Smooth muscle cell of trachea (primary cell): ENCODE measurements at places on chromosomes 1 and 21. TPM values are rescaled to one million over a fixed set of nuclear protein-coding genes. Genes with fewer than 3 reads are reported as not detected.

KRTAP19-3 gene
- total RNA-seq, result not detected in 2 replicates

FCRLB gene
- total RNA-seq, result 2.0 and 3.6 TPM in 2 replicates

HIVEP3 gene
- 0.17 and 0.29 TPM in 2 replicates for total RNA-seq

HCRTR1 gene
- not detected in 2 replicates for total RNA-seq

PARS2 gene
- total RNA-seq, result 3.6 and 6.8 TPM in 2 replicates

FGGY gene
- 28.9 and 31.0 TPM in 2 replicates for total RNA-seq

GJA4 gene
- 0.15 TPM in 1 of 2 replicates, not detected in the other for total RNA-seq

GCSAML gene
- total RNA-seq, result not detected in 2 replicates

CYP4B1 gene
- total RNA-seq, result not detected in 2 replicates

SLC6A17 gene
- total RNA-seq, result 0.29 and 0.33 TPM in 2 replicates

SPATA6 gene
- total RNA-seq, result 5.8 and 8.9 TPM in 2 replicates

IL22RA1 gene
- total RNA-seq, result 0.15 and 0.17 TPM in 2 replicates

PLPPR5 gene
- under 0.01 and 0.33 TPM in 2 replicates for total RNA-seq

FCRL4 gene
- not detected in 2 replicates for total RNA-seq

GOLT1A gene
- not detected in 2 replicates for total RNA-seq
